ENCODE measurements at places on chromosomes 3 and 15.

- DNase-seq = no peak
Observed at GRCh38 chr3:133956982-133957381, 61.3 kb upstream of the RAB6B start.

DNA sequence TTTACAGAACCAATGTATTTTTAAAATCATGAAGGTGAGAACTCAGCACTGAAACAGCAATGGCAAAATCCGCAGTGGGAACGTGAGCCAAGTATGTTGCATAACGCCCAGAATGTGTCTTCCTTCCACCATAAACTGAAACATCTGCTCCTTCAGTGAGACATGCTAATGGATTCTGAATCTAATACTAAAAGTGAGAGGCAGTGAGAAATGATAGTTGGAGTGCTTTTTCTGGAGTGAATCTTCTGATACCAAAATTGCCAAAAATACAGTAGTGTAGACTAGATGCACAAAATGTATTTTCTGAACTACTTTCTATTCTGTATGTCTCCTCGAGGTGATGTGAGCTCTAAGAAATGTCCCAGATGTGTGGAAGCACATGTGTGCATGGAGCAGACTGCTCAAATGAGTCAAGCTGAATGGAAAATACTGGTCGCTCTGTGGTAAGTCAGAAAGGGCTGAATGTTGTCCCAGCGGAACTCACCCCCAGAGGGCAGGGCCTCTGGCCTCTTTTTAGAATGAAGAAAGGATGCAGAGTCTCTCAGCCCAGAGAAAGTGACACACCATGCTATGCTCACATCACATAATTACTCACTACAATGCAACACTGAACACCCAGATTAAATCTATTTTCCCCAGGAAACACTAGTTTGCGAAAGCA, 73.0 kb downstream of the ATP10A start:
- DNase-seq = peak; percentile 36

- no peak for DNase-seq
Observed at GRCh38 chr3:131636266-131636775, 133.6 kb upstream of the MRPL3 start.

GRCh38 chr3:62142331-62143085, 230.8 kb downstream of the FEZF2 start:
- DNase-seq = no peak

DNA sequence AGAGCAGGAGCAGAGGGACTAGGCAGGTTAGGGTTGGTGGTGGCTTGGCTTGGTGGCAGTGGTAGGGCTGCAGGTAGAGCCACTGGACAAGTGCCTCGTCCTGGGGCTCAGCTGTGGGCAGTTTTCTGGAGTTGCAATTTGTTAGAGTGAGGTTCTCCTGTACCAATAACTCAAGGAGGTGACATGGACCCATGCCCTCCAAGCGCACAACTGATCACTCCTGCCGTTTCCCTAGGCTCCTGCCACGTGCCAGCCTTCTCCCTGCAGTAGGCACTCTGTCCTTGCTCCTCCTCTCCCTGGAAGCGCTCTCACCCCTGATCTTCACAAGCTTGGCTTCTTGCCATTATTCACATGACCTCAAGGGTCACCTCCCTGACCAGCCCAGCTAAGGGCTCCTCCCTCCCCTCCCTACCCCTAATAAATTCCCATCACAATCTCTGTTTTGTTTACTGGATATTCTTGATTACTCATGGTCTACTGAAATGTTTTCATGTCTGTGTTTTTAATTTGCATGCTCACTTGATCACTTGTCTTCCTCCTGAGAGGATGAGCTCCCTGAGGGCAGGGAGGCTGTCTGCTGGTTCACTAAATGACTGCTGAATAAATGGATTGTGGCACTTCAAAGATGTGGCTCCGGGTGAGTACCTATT, 3.3 kb downstream of the WNT7A start:
- DNase-seq = no peak

- no peak for DNase-seq
Observed at GRCh38 chr3:3806856-3807255, 7.6 kb downstream of the LRRN1 start.

DNA sequence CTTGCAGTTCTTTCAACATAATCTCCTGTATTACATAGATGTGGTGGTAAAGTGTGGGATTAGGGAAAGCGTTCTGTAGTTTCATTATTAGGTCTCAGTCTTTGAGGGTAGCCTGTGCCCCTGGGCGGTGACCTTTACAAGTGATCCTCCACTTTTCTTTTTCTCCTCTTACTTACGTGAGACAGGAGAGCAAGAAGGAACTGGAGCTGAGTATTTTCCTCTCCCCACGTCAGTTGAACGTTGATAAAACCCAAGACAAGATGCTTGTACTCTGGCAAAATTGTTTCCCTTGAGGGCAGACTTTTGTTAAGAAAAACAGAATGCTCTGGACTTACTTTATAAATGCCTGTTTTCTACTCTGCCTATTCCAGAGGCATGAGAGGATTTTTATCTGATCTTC, 378.7 kb downstream of the ZNF385D start:
- DNase-seq = no peak

DNA sequence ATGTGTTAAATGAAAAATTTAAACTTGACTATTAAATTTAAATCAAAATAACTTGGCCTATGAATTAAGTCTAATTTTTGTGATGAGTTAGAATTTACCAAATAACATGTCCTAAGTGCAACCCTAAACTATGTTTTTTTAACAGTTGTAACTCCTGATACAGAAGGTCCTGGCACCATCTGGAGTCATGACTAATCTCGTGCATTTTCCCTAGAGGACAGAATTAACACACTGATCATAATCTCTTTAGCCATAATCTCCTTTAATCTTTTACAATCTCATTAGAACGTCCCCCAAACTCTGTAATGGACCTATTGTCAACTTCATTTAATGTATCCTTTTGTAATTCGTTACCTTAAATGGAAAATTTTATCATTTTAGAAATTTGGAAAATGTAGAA, 100.6 kb downstream of the SUCNR1 start:
- DNase-seq = no peak

DNA sequence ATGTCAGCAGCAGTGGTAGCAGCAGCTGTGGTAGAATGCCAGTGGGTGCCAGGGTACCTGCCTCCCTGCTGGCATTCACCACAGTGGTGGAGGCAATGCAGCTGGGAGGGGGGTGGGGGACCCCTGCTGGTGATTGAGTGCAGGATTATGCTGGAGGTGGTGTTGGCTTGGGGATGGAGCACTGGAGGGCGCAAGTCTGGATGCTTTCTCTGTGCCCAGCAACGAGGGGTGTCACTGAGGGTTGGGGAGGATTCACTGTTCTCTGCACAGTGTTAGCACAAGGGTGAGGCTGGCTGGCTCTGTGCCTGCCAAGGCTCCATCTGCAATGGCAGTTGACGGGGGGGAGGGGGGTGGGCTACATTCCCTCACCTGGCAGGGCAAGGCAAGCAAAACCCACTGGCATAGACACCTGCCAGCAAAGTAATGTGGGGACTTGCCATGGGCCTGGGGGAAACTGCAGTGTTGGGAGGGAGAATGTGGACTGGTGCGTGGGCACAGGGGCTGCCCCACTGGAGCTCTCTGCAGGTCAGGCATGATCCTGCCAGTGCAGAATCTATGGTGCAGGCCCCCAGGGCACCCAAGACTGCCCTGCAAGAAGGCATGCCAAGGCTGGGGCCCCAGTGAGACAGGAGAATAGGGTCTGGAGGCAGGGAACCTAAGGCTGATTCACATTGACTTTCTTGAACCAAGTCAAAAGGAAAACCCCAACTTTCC, 64.3 kb downstream of the MINDY4B start:
- no peak for DNase-seq

DNA sequence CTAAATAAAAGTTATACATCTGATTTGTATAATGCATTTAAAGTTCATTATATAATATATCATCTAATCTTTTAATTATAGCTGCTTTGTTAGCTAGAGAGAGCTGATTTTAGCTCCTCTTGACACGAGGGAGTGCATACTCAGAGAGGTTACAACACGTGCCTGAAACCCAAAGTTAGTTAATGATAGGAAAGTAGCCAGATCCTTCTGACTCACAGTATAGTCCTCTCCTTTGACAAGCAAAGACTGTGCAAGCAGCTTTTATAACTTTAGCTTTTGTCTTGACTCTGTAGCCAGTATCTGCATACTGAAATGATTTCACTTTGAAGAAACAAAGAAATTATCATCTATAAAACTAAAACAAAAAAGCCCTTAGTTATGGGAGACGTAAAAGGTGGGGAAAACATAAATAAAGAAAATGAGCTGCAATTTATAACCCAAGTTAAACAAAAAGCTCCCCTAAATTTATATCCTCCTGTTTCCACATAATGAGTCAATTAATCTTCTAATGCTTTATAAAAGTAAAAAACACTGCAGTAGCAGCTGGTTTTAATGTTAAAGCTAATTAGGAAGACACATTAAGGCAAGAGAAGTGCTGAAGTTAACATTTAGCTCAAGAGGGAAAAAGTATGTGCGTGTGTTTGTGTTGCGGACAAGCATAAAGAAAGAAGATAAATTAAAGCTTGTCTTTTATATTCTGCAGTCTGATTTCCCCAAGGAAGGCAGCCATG, 13.1 kb downstream of the GABRR3 start:
- no peak for DNase-seq

DNA sequence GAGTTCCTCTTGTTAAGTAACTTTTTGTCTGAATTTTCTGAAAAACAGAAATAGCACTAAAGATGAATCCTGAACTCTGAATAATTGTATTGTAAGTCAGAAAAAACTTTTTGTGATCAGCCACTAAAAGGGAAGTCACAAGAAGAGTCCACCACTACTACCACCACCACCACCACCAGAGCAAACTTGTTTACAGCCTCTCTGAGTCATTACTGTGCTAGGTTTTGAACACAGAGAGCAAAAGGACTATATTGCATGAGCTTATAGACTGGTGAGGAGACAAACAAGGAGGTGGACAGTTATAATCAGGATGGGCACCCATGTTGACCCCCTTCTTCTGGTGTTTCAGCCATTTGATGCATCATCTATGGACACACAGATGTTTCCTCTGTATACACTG, 141.7 kb downstream of the IL5RA start:
- no peak for DNase-seq

DNA sequence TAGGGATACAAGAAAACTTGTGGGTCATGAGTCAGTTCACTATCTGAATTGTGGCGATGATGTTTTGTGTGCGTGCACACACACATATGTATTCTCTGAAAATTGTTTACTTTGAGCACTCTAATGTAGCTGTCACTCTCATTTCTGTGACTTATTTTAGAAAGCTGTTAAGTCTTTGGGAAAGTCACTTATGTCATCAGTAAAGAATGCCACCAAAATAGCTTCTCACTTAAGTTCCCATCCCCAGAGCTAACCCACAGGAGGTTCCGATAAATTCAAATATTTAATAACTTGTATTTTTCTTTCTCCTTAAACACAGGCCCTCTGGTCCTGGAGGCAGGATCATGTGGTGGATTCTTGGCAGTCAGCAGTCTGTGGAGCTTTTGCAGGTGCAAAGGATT, 138.3 kb downstream of the LRIG1 start:
- no peak for DNase-seq

DNA sequence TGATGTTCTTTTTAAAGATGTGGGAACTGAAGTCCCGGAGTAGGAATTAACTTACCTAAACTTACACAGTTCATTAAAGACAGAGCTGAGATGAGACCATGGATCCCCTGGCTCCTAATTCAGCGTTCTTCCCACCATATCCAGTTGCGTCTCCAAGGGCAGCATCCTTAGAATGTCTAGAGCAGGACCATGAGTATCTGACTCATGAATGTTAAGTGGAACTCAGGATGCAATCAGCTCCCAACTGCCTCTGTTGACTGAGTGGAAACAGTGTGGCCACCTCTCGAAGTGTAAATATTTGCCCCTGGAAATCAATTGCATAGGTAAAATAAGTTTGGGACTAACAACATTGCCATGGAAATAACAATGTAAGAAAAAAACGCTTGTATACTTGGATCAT, 2.5 kb downstream of the SNTN start:
- DNase-seq = no peak

- DNase-seq = no peak
Observed at GRCh38 chr3:188229177-188229576, 75.2 kb downstream of the LPP start.

DNA sequence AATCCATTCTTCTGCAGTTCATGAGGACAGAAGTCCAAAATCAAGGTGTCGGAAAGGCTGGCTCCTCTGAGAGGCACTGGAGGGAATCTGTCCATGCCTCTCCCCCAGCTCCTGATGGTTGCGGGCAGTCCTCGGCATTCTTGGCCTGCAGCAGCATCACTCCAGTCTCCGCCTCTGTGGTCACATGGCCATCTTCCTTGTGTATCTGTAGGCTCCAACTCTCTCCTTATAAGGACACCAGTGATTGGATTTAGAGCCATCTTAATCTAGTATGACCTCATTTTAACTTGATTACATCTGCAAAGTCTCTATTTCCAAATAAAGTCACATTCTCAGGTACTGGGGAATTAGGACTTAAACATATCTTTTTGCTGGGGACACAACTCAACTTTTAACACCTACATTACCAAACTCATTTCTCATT, 56.0 kb upstream of the FLNB start:
- no peak for DNase-seq

DNA sequence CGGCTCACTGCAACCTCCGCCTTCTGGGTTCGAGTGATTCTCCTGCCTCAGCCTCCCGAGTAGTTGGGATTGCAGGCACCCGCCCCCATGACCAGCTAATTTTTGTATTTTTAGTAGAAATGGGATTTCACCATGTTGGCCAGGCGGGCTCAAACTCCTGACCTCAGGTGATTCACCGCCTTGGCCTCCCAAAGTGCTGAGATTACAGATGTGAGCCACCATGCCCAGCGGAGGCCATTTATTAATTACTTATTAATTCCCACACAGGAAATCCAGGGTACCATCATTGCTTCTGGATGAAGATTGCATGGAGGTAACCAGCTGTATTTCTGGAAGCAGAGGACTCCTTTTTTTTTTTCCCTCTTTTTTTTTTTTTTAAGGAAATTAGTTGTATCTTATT, 37.8 kb downstream of the MAP4 start:
- no peak for DNase-seq

GRCh38 chr3:52796411-52796810, 1.8 kb downstream of the ITIH3 start:
- DNase-seq = no peak

DNA sequence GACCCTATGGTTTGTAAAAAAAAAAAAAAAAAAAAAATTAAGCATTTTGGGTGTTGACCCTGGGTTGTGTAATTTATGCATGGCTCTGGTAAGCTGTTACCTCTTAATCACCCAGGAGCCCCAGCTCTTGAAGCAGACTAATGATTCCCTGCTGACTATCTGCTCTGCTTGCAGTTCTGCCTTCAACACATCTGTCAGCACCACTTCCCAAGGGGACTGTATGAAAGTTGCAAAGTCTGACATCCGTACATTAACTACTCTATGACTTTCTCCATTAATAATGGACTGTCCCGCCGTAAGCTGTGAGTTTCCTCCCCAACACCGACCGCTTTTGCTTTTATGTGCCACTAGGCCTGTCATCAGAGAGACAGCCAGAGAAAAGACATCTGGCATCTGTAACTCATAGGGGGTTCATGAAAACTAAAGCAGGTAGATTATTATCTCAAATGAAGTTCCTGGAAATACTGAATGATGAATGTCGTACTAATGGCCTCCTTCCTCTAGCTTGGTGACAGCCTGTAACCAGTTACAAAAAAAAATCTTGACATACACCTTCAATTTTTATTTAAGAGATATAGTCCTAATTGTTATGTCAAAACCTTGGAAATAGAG, 271.5 kb downstream of the IL5RA start:
- DNase-seq = no peak

GRCh38 chr3:8773941-8774542, 4.6 kb upstream of the OXTR start:
- DNase-seq = no peak

GRCh38 chr3:122520861-122521260, 6.1 kb upstream of the KPNA1 start:
- no peak for DNase-seq
